CD4-positive, alpha-beta T cell treated with Interleukin-1 beta for 1 hour (primary cell): ENCODE measurements at places on chromosomes 2 and 18.

DNA sequence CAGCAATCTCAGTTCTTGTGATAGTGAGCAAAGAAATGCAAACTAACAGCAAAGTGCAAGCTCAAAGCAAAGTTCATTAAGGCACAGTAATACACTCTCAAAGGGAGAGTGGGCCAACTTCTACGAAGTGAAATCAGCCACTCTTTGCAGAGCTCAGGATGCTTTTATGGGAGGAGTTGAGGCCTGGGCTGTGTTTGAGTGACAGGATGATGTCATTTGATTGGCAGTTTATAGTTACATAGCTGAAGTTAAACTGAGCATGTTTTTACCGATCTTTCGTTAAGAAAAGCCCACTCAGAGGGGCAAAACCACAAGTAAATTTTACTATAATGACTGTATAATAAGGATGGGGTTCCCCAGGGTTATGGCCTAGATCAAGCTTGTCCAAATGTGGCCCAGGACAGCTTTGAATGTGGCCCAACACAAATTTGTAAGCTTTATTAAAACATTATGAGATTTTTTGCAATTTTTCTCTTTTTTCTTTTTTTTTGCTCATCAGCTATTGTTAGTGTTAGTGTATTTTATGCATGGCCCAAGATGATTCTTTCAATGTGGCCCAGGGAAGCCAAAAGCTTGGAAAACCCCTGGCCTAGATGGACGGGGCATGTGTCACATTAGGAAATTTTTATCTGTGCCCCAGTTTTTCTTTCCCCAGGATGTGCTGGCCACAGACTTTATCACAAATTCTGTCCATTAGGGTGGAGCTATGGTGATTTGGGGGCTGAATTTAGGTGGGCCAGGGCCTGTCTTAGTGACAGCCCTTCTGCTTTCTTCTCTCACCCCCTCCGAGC is 8.3 kb upstream of the DNAH7 start:
- no peak for DNase-seq

DNA sequence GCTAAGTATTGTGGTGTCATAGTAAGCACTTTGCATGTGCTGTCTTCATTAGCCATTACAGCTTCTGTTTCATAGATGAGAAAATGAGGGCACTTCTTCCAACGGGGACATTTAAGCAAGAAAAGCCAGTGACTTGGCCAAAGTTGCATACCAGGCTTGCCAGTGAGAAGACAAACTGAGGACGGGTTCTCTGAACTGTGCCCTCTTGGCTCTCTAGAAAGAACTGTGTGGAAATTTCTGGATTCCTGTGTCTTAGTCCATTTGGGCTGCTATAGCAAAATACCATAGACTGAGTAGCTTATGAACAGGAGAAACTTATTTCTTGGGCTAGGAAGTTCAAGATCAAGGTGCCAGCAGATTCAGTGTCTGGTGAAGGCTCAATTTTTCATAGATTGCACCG is 13.3 kb downstream of the CTIF start:
- DNase-seq = no peak

DNA sequence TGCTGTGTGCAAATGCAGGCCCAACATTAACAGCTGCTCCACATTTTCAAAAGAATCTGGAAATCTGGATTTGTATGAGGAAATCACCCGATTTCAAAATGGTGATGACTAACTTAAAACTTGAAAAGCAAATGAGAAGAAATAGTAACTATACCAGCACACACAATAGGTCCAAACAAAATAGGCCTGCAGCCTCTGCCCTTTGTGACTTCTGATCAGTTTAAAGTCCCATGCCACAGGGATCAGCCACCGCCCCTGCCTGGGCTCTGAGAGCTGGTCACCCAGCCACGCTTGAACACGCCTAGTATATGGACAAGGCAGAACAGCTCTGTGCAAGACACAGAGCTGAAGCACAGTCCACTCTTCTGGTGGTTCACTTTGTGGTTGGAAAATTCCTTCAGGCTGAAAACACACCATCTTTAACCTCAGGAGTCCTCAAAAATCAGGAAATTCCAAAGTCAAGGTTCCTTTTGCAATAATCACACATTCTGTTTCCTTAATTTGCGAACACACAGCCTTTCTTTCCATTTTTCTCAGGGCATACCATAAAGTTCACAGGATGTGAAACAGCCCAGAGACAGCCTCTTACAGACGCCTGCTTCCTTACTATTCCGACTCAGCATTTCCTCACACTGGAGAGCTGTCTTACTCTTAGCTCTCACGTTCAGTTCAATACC is 150.1 kb upstream of the RIOK3 start:
- DNase-seq = no peak

DNA sequence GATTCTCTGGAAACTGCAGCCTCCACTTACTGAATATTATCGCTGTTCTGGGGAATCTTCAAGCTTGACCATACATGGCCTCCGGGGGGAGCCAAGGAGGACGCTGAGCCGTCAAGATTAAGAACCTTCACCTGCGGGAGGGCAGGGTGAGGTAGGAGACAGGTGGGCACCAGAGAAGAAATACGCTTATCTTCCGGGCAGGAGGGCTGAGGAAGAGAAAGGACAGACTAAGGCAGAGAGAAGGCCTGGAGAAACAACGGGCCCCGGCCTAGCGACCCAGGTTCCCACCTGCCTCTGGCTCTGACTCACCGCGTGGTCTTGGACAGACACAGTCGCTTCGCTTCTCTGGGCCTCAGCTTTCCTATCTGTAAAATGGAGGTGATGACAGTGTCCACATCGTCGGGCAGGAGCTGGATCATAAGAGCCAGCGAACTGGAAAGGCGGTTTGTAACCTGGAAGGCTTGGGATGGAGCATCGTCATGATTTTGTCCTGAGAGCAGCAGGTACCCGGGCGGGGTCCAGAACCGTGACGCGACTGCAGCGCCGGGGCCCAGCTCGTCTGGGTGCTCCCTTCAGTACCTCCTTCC is 659 bp downstream of the ZNF142 start:
- DNase-seq = peak; percentile 44
